ENCODE measurements at places on chromosomes 2 and 18.

DNA sequence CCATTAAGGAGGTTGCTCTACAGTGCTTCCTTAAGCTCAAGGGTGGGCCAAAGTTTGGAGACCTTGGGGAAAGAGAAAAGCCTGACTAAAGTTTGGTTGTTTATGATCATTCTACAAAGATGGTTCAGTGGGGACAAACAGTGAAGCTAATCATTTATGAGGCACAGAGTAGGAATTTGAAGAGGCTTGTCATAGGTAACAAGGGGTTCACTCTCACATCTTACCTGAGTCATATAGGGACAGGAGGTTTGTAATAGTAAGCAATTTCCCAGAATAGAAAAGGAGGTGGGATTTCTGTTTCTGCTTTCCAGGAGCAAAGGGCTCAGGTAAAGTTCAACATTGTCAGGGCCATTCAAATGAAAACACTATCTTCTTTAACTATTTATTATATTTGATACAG lies 787.9 kb downstream of the CPS1 start:
- DNase-seq = no peak

DNA sequence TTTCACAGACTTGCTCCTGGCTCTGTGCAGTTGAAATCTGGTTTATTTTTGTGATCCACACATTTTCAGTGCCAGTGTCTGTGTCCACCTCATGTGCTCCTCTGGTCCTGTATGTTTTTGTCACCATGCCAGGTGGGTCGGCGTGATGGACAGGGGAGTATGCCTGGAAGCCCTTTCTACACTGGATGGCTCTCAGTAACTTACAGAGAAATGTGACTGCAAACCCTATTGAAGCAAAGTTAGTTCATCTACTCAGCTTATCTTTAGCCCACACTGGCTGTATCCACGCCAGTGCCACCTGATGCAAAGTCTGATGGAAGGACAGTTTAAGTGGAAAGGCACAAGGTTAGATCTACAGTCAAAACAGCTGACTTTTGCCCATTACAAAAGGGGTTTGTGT lies 4.3 kb downstream of the IMPA2 start:
- DNase-seq = no peak

DNA sequence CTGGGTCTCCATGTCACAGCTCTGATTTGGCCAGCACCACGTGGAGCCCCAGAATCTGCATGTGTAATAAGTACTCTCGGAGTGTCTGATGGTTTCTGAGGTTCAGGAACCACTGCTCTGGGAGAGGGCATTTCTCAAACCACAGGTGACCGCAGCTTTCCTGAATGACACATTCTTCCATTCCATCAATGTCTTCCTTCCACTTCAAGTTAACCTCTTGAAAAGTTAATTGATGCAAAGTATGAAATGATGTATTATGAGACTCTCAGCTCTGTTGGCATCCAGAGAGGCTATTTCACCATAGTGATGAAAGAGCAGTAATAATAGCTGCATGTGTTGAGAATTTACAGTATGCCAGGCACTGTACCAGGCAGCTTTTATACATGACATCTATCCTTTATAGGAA lies 61.3 kb upstream of the CRIM1 start:
- DNase-seq = no peak

DNA sequence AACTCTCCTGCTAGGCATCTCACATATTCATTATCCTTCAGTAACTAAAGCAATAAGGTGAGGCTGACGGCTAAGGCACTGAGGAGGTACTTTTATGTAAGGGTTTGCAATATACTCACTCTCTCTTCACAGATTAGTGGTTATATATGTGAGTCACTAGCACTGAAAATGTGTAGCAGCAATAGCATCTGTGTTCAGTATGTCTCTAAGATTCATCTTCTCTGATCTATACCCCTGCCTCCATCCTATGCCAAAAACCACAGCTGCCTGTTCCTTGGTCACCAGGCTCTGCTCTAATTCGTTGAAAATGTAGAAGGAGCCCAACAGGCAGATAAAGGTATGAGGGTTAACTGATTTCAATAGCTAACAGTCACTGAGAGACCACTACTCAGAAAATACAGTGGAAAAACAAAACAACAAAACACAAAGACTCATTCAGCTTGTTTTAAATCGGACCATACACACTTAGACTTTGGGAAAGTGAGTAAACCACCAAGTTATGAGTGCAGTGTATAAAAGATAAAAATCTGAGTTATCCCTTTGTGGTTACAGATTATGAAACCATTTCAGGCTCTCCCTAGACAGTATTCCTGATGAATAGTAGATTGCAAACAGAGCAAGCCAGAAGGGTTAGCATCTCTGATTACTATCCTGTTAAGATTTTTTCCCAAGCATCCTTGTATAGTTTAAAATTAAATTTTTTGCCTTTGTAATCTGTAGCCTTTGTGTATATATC lies 75.3 kb upstream of the CYP26B1 start:
- no peak for DNase-seq

GRCh38 chr18:11688972-11689668 lies at the start of gene GNAL:
Gene GNAL, plus strand, starts transcription at chr18:11689264. Its CDS starts 300 bp downstream, at chr18:11689564.
- peak; percentile 47 for DNase-seq

GRCh38 chr2:223768179-223768578 lies 69.2 kb downstream of the AP1S3 start:
- no peak for DNase-seq

- DNase-seq = no peak
Measured at GRCh38 chr2:203997481-203997880, 60.9 kb downstream of the ICOS start.

DNA sequence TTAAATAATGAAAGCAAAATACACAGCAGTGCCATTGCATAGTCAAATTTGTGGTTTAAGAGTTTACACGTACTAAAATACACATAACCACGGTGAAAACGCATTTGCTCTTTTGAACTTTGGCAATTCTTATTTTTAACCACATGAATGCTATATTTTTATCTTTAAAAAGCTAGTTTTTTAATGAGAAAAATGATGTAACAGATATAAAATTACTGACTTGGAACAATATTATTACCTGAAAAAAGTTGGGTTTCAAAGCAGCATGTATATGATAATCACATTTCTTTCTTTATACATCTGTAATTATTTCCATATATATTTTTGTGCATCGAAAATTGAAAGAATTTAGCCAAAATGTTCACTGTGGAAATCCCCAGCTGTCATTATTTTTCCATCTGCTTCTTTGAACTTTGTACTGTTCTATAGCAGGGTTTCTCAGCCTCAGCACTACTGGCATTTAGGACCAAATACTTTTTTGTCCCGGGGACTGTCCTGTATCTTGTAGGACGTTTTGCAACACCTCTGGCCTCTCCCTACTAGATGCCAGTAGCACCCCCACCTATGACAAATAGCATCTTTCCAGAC lies 75.9 kb upstream of the CAB39 start:
- DNase-seq = no peak

GRCh38 chr2:88638123-88638650 lies 10.9 kb upstream of the EIF2AK3 start:
- DNase-seq = no peak

- DNase-seq = no peak
Measured at GRCh38 chr2:229104025-229104424, 167.1 kb downstream of the PID1 start.

DNA sequence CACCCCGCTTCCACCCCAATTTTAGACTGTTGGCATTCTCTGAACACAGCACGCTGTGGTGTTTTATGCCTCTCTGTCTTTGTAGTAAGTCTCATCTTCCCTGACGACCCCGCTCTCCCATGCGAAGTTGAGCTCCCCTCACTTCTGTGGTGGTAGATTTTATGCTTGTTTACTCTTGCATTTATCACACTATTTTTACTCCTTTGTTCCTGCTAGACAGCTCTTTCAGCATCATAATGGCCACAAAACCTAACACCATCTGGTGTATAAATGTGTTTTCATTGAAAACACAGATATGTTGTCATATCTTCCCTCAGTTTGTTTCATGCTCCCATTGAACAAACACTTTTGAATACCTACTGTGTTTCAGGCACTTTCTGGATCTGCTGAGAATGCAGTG lies 57.1 kb downstream of the PKP4 start:
- no peak for DNase-seq

- no peak for DNase-seq
Measured at GRCh38 chr2:226979004-226979403, 143.2 kb downstream of the RHBDD1 start.

DNA sequence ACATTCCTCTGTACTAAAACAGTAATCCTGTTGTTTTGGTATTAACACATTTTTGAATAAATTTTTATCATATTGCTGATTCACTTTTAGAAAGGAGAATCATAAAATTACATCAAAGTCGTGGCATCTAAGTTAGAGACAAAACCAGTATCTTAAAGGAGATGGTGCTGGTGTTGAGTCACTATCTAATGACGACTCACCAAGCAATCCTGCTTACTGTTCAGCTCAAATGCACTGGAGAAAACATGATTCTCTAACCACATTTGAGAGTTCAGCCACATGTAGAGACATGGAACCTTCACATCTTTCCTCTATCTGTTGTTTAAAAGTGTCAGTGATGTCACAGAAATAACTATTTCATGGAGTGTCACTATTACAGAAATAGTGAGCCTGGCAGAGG lies 473.8 kb downstream of the TGIF1 start:
- DNase-seq = no peak

DNA sequence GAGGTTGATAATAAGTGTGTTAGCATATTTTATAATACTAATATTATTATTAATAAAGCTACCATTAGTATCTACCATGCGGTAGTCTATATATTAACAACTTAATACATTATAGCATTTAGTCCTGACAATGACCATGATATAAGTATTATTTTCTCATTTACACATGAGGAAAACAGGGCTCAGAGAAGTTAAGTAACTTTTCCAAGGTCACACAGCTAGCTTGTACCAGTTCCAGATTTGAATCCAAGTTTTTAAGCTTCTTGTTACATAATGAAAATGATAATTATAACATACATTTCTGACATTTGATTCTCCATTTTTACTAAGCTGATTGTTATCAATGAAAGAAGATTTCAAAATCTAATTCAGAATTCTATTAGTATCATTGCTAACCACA lies 310.6 kb downstream of the AGPS start:
- DNase-seq = no peak

DNA sequence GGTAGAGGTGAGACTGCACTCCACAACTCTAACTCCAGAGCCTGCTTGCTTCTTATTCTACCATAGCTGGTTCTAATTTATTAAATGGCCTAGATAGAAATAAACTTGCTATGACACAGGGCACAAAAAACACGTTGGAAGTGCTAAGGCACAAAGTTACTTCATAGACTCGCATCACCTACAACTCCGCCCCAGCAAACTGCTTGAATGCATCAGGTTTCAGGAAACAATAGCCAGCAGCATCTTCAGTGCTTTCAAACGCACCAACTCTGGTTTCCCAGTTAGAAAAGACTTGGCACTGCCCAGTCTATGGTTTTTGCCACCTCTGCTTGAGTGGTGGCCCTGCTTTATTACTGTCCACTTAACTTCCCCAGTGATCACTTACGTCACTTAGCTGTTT lies 142.6 kb downstream of the RIF1 start:
- DNase-seq = no peak

- DNase-seq = peak; percentile 48
Measured at GRCh38 chr2:28251337-28251736, 141.3 kb upstream of the FOSL2 start.

- DNase-seq = no peak
Measured at GRCh38 chr2:118687698-118688097, 159.8 kb downstream of the EN1 start.

GRCh38 chr2:14722904-14723570 lies 90.5 kb downstream of the LRATD1 start:
- no peak for DNase-seq

DNA sequence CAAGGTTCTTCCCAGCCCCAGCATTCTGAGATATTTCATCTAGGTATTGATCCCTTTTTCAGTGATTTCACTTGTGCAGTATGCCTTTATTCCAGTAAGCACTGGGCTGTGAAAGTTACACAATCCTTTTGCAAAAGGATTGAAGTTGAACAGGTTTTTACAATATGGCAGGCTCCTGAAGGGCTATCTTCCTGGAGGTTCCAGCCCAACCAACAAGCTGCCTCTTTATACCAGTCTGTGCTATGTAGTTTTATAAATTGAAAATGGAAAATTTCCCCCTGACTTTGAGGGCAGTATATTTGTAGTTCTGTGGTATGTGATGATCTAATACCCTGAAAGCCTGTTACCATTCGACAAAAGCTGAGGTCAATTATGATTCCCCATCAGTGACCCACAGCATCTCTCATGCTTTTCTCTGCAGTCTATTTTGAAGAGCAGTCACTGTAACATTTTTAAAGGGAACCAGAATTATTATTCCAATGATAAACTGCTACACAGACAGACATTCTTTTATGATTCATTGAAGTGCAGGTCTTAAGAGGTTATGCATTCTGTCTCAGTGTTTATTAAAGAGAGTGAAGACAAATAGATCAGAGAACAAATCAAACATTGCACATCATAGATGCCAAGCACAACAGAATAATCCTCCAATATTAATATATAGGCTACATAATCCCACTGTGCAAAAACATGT lies 35.2 kb upstream of the STPG4 start:
- no peak for DNase-seq

DNA sequence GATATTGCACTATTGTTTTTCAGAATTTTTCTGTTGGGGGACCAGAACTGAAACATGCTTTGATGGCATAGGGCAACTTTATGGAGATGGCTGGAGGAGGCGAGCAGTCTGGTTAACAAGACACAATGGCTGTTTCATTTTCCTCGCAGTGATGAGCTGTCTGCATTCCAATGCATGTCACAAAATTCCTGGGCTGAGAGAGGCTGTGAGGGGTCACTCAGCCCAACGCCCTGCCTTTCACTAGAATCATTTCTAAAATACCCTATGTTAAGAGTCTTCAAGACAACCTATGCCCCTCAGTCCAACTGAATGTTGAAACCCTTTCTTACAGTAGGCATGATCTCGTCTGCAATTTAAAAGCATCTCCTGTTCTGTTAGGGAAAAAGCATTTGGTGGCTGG lies 1090.0 kb downstream of the BCL11A start:
- no peak for DNase-seq

- DNase-seq = peak; percentile 43
Measured at GRCh38 chr18:63342206-63342605, 22.6 kb upstream of the BCL2 start.

DNA sequence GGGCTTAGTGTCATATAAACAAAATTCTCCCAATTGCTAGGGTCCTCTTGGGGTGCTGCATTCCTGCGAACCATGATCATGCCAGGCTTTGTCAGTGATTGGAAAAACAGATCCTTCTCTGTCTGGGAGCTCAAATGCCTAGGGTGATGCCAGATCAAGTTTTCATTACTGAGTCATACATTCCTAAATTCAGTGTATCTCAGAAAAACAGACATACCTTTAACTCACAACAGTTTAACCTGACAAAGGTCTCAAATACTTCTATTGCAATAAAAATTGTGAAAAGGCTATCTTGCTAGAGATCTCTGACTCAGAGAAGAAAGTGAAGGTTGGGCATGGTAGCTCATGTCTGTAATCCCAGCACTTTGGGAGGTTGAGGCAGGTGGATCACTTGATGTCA lies 86.9 kb downstream of the SH3YL1 start:
- no peak for DNase-seq

DNA sequence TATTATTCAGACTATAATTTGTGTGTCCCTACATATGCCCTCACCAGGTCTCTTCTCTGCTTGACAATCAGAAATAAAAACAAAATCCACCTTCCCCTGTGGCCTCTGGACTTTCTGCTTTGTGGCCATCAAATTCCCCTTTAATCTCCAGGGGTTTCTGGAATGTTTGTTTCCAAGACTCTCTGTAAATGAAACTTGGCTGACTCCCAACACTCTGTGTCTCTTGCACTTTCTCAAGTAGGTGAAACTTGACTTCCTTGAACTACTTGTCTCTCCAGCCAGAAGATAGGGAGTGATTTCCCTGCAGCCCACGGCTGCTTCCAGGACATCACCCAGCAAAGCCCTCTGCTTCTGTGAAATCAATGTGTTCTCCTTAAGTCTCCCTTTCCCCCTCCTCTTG lies 54.1 kb upstream of the AQP4 start:
- DNase-seq = no peak

Measured in CD4-positive, alpha-beta T cell treated with Interleukin-10 for 1 hour (primary cell).